Endothelial cell (in vitro differentiated cells): ENCODE measurements at places on chromosomes 7 and 10. TPM values are rescaled to one million over a fixed set of nuclear protein-coding genes. Genes with fewer than 3 reads are reported as not detected.

DNA sequence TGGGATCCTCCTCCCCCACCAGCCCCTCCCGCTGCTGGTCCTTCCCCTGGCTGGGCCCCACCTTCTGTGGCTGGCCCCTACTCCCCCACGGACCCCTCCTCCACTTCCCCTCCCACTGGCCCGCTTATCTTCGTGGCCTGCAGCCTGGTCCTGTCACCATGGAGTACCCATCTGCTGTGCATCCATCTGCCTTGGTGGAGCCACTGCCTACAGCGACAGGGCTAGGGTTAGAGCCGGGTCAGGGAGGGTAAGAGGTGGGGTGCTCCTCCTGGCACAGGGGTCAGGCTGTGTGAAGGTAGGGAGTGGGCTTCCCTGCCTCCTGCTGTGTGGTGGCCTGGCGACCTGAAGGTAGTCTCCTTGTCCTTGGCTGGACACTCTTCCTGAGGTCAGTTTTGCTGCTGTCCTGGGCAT is 5.2 kb downstream of the ADCY1 start:
- H3K27ac ChIP-seq, result no peak overlapping the region
- H3K4me1 ChIP-seq, result peaks cover 51% of the 10 kb centered on the region
- H3K4me3 ChIP-seq, result no peak overlapping the region
- peaks cover 10% of the 10 kb centered on the region for H3K27me3 ChIP-seq
- no peak for DNase-seq

NACAD gene
- total RNA-seq, result 3.5 TPM

DNA sequence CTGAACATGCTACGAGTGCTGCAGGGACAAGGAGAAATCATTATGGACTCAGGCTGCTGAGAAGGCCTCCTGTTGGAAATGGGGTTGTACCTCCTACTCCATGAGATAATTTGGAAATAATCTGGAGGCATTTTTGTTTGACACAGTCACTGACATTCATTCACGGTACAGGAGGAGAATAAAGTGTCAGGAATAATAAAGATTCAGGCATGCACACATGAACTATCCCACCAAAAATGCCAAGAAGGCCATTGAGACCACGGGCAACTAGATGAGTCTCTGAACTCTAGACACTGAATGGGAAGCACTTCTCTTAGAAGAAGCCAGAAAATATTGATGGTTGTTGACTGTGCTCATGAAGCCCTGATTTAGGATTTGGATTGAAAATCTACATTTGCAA is 220.9 kb upstream of the HABP2 start:
- peaks cover 10% of the 10 kb centered on the region for H3K4me1 ChIP-seq
- DNase-seq, result no peak
- H3K27ac ChIP-seq, result no peak overlapping the region
- peaks cover 6% of the 10 kb centered on the region for H3K36me3 ChIP-seq

GRCh38 chr7:134705716-134706115 is 59.1 kb downstream of the BPGM start:
- DNase-seq, result no peak
- no peaks in the 10 kb centered on the region for H3K36me3 ChIP-seq
- no peaks in the 10 kb centered on the region for H3K27me3 ChIP-seq
- H3K27ac ChIP-seq, result no peak overlapping the region

DNA sequence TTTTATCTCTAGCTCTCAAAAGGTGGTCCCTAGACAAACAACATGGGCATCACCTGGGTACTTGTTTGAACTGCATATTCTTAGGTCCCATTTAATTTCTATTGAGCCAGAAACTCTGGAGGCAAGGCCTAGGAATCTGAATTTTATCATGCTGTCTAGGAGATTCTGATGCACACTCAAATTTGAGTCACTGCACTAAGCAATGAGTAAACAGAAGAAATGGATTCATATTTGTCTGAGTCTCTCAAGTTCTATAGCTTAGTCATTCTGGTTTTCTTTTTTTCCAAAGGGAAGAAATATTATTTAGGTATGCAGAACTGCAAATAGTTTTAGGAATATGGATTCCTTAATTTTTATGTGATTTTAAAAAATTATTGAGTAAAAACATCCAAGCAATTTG is 185.5 kb downstream of the SEMA3A start:
- no peak overlapping the region for H3K27ac ChIP-seq
- no peaks in the 10 kb centered on the region for H3K27me3 ChIP-seq
- H3K4me1 ChIP-seq, result peaks cover 6% of the 10 kb centered on the region

DNA sequence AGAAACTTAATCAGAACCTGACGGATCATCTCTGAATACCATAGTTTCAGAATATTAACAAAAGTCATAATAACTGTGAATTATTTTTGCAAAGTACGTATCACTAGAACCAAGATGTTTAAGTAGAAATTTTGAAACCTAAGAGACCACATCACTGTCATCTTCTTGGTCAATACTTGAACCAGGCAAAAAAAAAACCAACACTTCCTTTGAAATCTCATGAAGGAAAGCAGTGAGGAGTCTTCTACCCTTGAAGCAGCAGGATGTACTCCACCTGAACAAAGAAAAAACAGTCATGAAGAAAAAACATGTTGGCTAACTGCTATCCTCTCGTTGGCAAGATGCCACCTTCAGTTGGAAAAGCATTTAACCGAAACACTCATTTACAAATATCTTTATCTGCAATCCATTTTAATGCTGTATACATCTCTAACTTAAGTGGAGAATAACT is 82.4 kb downstream of the SRPK2 start:
- H3K4me3 ChIP-seq, result no peak overlapping the region
- H3K4me1 ChIP-seq, result peaks cover 9% of the 10 kb centered on the region
- H3K27ac ChIP-seq, result no peak overlapping the region
- H3K36me3 ChIP-seq, result peaks cover 5% of the 10 kb centered on the region

DNA sequence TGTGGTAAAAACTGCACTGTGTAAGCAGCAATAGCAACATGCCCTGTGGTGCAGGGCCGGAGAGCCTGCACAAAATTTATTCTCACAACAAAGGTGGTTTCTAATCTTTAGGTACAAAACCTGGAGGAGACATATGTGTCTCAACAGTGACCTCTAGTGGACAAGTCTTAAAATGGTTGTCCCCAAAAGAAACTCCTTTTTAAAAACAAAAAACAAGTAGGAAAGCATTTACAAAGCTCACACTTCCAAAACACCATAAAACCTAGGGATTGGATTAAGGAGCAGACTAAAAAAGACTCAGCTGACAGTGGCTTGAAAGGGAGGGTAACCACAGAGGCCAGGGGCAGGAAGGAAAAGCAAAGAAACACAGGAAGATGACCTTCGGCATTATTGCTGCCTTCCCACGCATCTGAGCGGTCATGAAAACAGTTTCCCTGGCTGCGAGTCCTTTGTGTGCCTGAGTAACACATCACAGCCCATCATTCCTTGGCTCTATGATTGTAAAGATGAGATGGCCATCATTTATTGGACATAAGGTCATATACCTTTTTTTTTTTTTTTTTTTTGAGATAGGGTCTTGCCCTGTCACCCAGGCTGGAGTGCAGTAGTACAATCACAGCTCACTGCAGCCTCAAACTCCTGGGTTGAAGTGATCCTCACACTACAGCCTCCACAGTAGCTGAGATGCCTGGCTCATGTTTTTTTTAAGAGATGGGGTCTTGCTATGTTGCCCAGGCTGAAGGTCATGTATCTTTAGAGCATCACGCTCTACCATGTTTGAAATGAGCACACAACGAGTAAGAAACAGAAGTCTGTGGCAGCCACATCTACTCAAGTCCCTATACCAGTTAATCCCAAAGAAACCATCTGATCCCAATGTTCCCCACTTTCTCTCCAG is 39.5 kb downstream of the RSU1 start:
- DNase-seq, result peak; percentile 51
- H3K27me3 ChIP-seq, result peaks cover 8% of the 10 kb centered on the region
- H3K36me3 ChIP-seq, result no peaks in the 10 kb centered on the region
- H3K4me3 ChIP-seq, result peak overlapping the region; percentile 1
- peaks cover 52% of the 10 kb centered on the region for H3K4me1 ChIP-seq
- peak overlapping the region; percentile 99 for H3K27ac ChIP-seq

GRCh38 chr10:57694956-57695608 is 572.6 kb downstream of the IPMK start:
- no peaks in the 10 kb centered on the region for H3K4me1 ChIP-seq
- H3K36me3 ChIP-seq, result no peaks in the 10 kb centered on the region
- no peak for DNase-seq

- H3K27ac ChIP-seq, result no peak overlapping the region
- no peak for DNase-seq
- peaks cover 4% of the 10 kb centered on the region for H3K27me3 ChIP-seq
- no peaks in the 10 kb centered on the region for H3K36me3 ChIP-seq
Measured at GRCh38 chr7:80127412-80128160, 7.0 kb upstream of the GNAI1 start.

DNA sequence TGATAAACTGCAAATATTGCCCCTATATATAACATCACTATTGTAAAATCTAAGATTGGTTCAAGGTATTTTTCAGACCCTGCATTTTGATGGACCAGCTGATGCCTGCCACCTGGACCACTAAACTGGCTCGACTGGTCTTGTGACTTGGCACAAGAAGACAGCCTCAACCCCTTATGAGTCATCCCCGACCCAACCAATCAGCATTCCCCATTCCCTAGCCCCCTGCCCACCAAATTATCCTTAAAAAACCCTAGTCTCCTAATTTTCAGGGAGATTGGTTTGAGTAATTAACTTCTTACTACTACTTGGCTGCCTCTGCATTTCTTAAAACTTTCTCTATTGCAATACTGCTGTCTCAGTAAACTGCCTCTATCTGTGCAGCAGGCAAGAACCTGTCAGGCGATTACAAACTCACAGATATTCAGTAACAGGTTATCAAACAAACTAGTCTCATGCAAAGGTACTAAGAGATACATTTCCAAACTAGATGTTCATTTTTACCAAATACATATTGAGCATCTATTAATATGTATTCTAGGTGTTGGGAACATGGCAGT is 5.5 kb downstream of the CCDC186 start:
- H3K4me3 ChIP-seq, result no peak overlapping the region
- H3K27me3 ChIP-seq, result no peaks in the 10 kb centered on the region
- H3K36me3 ChIP-seq, result peaks cover 7% of the 10 kb centered on the region
- no peak for DNase-seq

DNA sequence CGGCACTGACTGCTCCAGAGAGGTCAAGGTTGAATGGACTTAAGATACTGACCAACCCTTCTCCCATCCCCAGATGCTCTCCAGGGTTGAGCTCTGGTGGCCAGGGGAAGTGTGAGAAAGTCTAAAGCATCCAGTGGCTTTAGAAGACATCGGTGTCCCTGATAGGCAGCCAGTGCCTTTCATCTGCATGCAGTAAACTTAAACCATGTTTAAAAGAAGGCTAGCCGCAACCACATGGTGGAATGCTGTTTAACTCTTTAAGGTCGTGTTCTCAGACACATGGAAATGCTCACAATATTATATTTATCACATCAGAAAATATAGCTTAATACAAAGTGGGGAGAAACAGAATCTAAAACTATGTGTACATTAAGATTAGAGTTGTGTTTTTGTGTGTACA is 137.0 kb downstream of the CNNM2 start:
- H3K27me3 ChIP-seq, result peaks cover 2% of the 10 kb centered on the region
- H3K4me3 ChIP-seq, result no peak overlapping the region
- H3K27ac ChIP-seq, result no peak overlapping the region
- peaks cover 4% of the 10 kb centered on the region for H3K4me1 ChIP-seq
- no peaks in the 10 kb centered on the region for H3K36me3 ChIP-seq
- no peak for DNase-seq

DDC gene
- not detected for total RNA-seq

KNDC1 gene
- total RNA-seq, result 1.3 TPM

DNA sequence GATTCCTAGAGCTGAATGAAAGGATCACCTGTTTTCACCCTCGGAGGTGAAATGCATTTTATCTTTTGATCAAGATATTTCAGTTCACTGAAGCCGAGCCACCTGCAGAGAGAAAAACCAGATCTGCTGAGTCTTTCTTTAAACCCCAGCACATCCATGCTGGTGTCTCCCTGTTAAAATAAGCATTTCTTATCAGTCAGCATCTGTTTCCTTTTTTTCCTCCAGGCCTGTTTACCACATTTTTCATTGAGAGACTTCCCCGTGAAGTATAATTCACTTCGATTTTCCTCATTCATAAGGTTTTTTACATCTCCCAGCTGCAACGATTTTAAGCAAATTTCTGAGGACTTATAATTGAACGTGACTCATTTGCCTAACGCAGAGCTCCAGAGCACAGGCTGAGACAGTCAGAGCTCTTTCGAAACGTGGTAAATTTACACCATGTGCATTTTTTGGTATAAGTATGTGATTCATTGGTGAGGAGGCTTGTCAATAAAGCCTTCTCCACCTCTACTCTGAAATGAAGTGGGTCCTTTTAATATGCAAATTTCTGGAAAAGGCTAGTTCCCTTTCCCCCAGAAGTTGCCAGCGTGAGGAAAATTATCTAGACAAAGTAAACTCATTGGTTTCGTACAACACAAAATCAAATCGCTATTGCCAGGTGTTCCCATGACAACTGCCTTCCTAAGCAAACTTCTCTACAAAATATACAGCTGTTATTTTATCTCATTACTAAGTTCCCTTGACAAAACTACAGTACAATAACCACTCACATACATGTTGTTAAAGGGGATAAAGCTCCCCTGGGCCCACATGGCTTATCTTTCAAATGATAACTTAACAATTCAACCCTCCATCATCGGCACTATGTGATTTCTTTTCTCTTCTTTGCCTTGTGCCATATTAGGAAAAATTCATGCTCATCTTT is 374.8 kb upstream of the AKR1E2 start:
- peaks cover 2% of the 10 kb centered on the region for H3K27me3 ChIP-seq
- DNase-seq, result peak; percentile 11
- H3K4me3 ChIP-seq, result no peak overlapping the region
- no peaks in the 10 kb centered on the region for H3K36me3 ChIP-seq
- H3K4me1 ChIP-seq, result peaks cover 43% of the 10 kb centered on the region

DNA sequence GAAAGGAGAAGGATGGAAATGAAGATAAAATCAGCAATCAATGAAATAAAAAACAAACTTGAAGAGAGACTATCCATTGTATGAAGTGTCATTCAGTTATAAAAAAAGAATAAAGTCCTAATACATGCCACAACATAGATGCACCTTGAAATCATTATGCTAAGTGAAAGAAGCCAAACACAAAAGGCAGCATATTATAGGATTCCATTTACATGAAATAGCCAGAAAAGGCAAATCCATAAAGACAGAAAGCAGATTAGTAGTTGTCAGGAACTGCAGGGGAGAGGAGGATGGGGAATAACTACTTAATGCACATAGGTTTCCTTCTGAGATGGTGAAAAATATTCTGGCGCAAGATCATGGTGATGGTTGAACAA is 6.6 kb upstream of the PON1 start:
- no peak overlapping the region for H3K27ac ChIP-seq
- no peaks in the 10 kb centered on the region for H3K27me3 ChIP-seq
- no peak for DNase-seq
- H3K36me3 ChIP-seq, result no peaks in the 10 kb centered on the region
- H3K4me1 ChIP-seq, result no peaks in the 10 kb centered on the region

- H3K27me3 ChIP-seq, result no peaks in the 10 kb centered on the region
- H3K4me1 ChIP-seq, result peaks cover 5% of the 10 kb centered on the region
Measured at GRCh38 chr7:38424750-38425463, 151.5 kb upstream of the TARP start.
